Upper lobe of left lung (tissue), 6 donors: ENCODE measurements at places on chromosomes 1 and 21.
A peak's percentile ranks its signal among the peaks of the same experiment; 100 is the strongest.

DNA sequence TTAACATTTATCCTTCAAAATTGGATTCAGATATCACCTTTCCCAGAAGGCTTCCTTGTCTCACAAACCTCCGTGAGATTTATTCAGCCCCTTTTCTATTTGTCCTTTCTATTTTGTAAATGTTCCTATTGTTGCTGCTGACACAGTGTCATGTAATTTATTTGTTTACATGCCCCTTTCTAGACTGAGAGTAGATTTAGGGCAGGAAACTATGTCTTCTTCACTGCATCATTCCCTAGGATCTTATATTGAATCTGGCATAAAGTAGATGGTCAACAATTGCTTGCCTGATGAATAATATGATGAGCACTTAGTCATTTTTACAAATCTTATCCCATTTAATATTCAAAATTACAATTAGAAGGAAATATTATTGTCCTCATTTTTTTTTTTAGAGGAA lies 8.1 kb upstream of the CNN3 start:
- DNase-seq = no peak

- DNase-seq = no peak
Measured at GRCh38 chr21:20627594-20627993, 370.6 kb upstream of the NCAM2 start.

GRCh38 chr1:9589144-9589718 lies 520 bp downstream of the TMEM201 start:
- DNase-seq = peak; percentile 90

GRCh38 chr1:21914450-21914849 lies 22.7 kb downstream of the HSPG2 start:
- no peak for DNase-seq

GRCh38 chr1:202663131-202663530 lies 47.1 kb downstream of the SYT2 start:
- no peak for DNase-seq

- DNase-seq = no peak
Measured at GRCh38 chr1:89733748-89734147, 87.1 kb upstream of the LRRC8D start.

DNA sequence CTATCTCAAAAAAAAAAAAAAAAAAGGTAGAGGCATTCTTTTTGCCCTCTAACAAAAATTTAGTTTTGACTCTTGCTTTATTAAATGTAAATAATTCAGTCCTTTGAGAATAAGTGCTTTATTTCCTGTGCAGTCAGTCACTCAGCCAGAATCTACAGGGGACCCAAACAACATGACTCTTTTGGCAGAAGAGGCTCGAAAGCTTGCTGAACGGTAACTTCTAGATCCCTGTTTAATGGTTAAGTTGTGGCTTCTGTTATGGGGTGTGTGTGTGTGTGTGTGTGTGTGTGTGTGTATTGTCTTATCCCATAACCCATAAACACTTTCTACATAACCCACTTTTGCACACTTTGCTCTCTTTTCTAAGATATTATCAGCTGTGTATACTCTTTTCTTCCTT lies 54.9 kb upstream of the LAMC2 start:
- no peak for DNase-seq

GRCh38 chr21:16180614-16181013 lies 450.8 kb downstream of the USP25 start:
- DNase-seq = no peak
